Ascending aorta (tissue), 2 donors: ENCODE measurements at places on chromosomes 2 and 18. TPM values are rescaled to one million over a fixed set of nuclear protein-coding genes. Genes with fewer than 3 reads are reported as not detected.
A peak's percentile ranks its signal among the peaks of the same experiment; 100 is the strongest.

Gene ARHGAP25
- 8.3 TPM for total RNA-seq

- no peaks in the 10 kb centered on the region for H3K27me3 ChIP-seq
- H3K27ac ChIP-seq = no peak overlapping the region
- peaks cover 10% of the 10 kb centered on the region for H3K36me3 ChIP-seq
- no peak for DNase-seq
- no peak overlapping the region for H3K4me3 ChIP-seq
Observed at GRCh38 chr2:73426176-73426575, 40.5 kb downstream of the ALMS1 start.

DNA sequence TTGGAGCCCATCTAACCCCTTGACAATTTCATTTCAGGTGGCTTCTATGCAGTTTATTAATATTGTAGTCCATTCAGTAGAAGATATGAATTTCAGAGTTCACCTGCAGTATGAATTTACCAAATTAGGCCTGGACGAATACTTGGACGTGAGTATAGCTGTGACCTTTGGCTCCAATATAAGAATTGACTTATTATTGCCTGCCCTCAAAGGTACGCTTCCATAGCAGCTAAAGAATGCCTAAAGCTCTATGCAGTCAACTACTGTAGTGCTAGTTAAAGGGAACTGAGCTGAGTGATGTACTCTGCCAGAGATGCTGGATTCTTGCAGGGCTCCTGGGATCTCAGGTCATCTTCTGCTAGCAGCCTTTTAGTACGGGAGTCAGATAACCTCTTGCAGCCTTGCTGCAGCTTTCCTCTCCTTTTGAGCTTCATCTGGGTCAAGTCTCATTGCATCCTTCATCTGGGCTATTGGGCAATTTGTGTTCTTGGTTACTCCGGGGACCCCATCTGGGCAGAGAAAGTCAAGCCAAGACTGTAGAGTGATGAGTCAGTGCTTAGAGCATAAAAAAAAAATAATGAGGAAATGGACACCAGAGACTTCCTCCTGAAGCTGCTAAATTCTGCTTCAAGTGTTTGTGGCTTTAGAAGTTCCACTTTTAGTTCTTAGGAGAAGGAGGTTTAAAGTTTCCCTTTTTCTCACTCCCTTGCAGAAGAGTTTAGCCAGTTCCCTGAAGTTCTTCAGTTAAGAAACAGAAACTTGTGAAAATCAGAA lies 105.6 kb downstream of the PRPF40A start:
- no peaks in the 10 kb centered on the region for H3K27me3 ChIP-seq
- peak overlapping the region; percentile 53 for H3K27ac ChIP-seq
- peak; percentile 74 for DNase-seq

- no peaks in the 10 kb centered on the region for H3K36me3 ChIP-seq
- H3K27me3 ChIP-seq = no peaks in the 10 kb centered on the region
- no peak overlapping the region for H3K27ac ChIP-seq
Observed at GRCh38 chr2:197360744-197361156, 50.2 kb upstream of the ANKRD44 start.

DNA sequence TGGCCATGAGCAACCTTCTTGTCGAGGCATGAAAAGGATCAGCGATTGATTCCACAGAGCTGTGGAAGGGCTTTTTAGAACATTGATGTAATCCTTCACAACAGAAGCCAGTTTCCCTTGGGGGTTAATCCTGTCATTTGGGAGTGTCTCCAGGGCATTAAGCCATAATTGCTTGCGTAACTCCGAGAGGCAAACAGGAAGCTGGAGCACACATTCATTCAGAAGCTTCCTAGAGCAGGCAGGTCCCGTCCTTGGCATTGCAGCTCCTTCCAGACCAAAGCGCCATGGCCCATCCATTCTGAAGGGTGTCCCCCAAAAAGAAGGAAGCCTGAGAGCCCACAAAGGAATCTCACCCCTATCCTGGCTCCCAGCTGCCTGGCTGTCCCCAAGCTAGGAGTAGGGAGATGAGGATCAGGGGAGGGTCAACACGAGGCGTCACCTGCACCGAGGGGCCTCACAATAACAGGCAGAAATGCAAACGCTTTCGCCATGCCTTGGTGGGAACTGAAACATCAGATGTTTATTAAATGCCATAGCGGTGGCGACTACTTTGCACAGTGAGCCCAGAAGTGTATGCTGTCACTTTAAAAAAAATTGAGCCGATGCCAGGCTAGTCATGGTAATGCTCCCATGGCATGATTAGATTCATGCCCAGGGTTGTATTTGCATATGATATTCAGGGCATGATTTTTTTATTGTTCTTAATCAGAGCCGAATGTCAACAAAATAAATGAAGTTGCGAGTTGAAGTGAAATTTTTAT lies 339.4 kb downstream of the BCL11A start:
- H3K4me3 ChIP-seq = no peak overlapping the region
- H3K27me3 ChIP-seq = no peaks in the 10 kb centered on the region
- H3K4me1 ChIP-seq = no peaks in the 10 kb centered on the region
- H3K27ac ChIP-seq = no peak overlapping the region
- no peaks in the 10 kb centered on the region for H3K36me3 ChIP-seq
- DNase-seq = no peak

DNA sequence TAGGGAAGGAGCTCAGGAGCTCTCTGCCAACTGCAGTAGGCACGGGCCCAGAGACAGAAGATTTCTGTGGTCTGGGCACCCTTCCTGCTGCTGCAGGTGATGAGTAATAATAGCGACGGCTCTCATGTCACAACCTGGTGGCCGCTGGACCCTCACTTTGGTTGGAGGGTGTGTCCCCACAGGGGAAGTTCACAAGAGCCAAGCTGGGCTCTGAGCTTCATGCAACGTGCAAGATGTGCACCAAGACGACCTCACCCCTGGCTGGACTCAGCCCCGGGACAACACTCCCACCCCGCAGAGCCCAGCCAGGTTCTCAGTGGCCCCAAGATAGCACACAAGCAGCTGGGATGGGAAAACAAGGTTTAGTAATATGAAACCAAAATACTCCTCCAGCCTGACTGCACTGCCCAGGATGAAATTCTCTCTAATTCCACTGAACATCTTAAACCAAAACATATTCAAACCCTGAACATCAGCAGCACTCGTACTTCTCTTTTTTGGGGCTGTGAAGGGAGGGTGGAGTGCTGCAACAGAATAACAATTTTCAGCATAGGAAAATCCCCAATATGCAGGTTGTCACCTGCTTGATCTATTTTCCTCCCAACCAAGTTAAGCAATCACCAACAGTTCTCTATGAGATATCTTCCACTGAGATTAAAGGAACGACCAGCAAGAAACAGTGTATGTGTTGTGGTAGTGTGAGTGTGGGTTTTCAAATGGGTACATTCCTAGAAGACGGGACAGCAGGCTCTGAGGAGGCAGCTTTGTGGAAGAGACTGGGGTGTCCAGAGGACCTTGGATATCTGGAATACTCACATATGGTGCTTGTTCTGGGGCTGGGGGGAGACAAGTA lies 26.5 kb downstream of the BCL2 start:
- H3K36me3 ChIP-seq = no peaks in the 10 kb centered on the region
- peaks cover 44% of the 10 kb centered on the region for H3K4me1 ChIP-seq
- H3K27me3 ChIP-seq = no peaks in the 10 kb centered on the region
- DNase-seq = no peak
- H3K4me3 ChIP-seq = no peak overlapping the region
- peak overlapping the region; percentile 30 for H3K27ac ChIP-seq

- no peak for DNase-seq
- H3K4me3 ChIP-seq = no peak overlapping the region
- H3K36me3 ChIP-seq = no peaks in the 10 kb centered on the region
- no peaks in the 10 kb centered on the region for H3K27me3 ChIP-seq
- no peaks in the 10 kb centered on the region for H3K4me1 ChIP-seq
- no peak overlapping the region for H3K27ac ChIP-seq
Observed at GRCh38 chr2:76429374-76429773, 718.7 kb upstream of the GCFC2 start.

DNA sequence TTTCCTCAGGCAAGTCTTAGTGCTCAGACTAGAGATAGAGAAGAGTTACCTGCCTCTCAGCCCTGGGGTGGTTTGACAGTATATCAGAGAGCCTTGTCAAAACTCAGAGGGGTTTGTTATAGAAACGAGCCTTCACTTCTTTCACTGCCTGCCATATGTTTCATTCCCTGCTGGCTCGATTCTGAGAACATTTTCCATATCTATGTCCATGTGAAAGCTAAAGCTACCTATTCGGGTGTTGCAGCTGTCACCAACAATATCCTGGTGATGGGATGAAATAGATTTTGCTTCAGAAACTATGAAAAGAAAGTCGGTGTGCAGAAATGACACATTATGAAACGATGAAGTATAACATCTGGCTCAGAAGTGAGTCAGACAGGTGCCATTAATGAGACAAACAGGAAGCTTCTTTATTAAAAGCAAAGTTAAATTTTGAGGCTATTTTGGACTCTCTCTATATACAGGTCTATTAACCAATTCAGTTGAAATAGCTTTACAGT lies 56.1 kb upstream of the TANK start:
- no peaks in the 10 kb centered on the region for H3K27me3 ChIP-seq
- no peak overlapping the region for H3K4me3 ChIP-seq
- no peak for DNase-seq
- H3K4me1 ChIP-seq = no peaks in the 10 kb centered on the region
- no peaks in the 10 kb centered on the region for H3K36me3 ChIP-seq
- H3K27ac ChIP-seq = no peak overlapping the region

DNA sequence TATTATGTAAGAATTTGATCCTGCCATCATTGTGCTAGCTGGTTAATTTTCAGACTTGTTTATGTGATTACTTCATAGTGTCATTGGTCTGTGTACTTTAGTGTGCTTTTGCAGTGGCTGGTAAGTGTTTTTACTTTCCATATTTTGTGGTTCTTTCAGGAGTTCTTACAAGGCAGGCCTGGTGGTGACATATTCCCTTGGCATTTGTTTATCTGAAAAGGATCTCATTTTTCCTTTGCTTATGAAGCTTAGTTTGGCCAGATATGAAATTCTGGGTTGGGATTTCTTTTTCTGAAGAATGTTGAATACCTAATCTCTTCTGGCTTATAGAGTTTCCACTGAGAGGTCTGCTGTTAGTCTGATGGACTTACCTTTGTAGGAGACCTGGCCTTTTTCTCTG lies 72.8 kb upstream of the MC4R start:
- no peaks in the 10 kb centered on the region for H3K4me1 ChIP-seq
- no peak overlapping the region for H3K4me3 ChIP-seq
- no peak for DNase-seq
- no peaks in the 10 kb centered on the region for H3K27me3 ChIP-seq
- H3K36me3 ChIP-seq = no peaks in the 10 kb centered on the region
- no peak overlapping the region for H3K27ac ChIP-seq

- DNase-seq = no peak
- no peak overlapping the region for H3K27ac ChIP-seq
- no peak overlapping the region for H3K4me3 ChIP-seq
- no peaks in the 10 kb centered on the region for H3K4me1 ChIP-seq
Observed at GRCh38 chr2:40317046-40317445, 134.8 kb downstream of the SLC8A1 start.

- H3K27me3 ChIP-seq = no peaks in the 10 kb centered on the region
- H3K27ac ChIP-seq = no peak overlapping the region
- H3K4me1 ChIP-seq = no peaks in the 10 kb centered on the region
- DNase-seq = no peak
- no peaks in the 10 kb centered on the region for H3K36me3 ChIP-seq
- H3K4me3 ChIP-seq = no peak overlapping the region
Observed at GRCh38 chr18:80210312-80211083, 36.8 kb downstream of the PARD6G start.

DNA sequence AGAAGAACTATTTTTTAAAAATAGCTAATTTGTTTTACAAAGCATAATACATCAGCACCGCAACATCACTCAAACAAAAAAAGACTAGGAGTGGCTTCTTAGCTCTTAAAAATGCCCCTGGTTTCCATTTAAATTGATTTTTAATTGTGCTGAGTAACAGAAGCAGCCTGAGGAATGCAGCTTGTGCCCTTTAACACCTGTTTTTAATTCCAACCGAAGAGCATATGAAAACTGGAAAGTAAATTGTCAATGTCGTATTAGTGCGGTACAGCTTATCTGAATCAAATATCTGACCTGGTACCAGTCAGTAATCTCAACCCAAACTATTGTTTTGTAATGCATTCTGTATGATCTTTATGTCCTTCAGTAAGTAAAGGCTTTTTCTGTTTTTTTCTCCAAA lies 13.2 kb upstream of the CD302 start:
- H3K27ac ChIP-seq = no peak overlapping the region
- no peaks in the 10 kb centered on the region for H3K4me1 ChIP-seq

GRCh38 chr2:226139759-226140158 lies 659.9 kb downstream of the IRS1 start:
- H3K4me3 ChIP-seq = no peak overlapping the region
- no peaks in the 10 kb centered on the region for H3K4me1 ChIP-seq
- no peaks in the 10 kb centered on the region for H3K36me3 ChIP-seq
- no peak for DNase-seq
- H3K27me3 ChIP-seq = no peaks in the 10 kb centered on the region

DNA sequence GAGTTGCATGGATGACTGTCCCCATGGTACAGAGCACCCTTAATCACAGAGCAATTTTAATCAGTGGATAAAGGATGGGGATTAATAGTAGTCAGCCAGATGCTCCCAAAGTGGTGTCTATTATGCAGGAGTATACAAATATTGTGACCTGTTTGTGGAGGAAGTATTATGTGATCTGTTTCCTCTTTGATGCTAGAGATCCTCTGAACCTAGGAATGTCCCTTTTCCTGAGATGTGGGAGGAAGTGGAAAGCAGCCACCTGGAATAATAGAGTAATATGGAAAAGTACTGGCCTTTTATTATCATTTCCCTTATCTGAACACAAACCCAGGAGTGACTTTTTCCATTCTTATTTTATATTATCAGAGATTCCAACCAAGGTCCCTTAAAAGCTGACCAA lies 94.2 kb upstream of the EFEMP1 start:
- H3K27ac ChIP-seq = no peak overlapping the region
- no peak for DNase-seq
- H3K36me3 ChIP-seq = no peaks in the 10 kb centered on the region
- H3K4me3 ChIP-seq = no peak overlapping the region
- no peaks in the 10 kb centered on the region for H3K27me3 ChIP-seq

- no peak overlapping the region for H3K4me3 ChIP-seq
- H3K36me3 ChIP-seq = no peaks in the 10 kb centered on the region
- no peak for DNase-seq
- H3K27ac ChIP-seq = no peak overlapping the region
Observed at GRCh38 chr2:8541636-8542035, 140.2 kb upstream of the ID2 start.

- H3K27me3 ChIP-seq = no peaks in the 10 kb centered on the region
- peak overlapping the region; percentile 39 for H3K27ac ChIP-seq
- H3K36me3 ChIP-seq = no peaks in the 10 kb centered on the region
- no peak for DNase-seq
- H3K4me1 ChIP-seq = no peaks in the 10 kb centered on the region
Observed at GRCh38 chr2:33378556-33379210, 97.8 kb upstream of the RASGRP3 start.
